ENCODE measurements at places on chromosomes 4 and X. TPM values are rescaled to one million over a fixed set of nuclear protein-coding genes. Genes with fewer than 3 reads are reported as not detected.

C4orf50 gene
- 17.0 TPM for total RNA-seq

HSFX2 gene
- total RNA-seq = 2.0 TPM

PAGE3 gene
- total RNA-seq = not detected

YIPF6 gene
- total RNA-seq = 29.5 TPM

PRDX4 gene
- 37.9 TPM for total RNA-seq

S100G gene
- not detected for total RNA-seq

UGT2B15 gene
- total RNA-seq = not detected

PF4V1 gene
- 2.5 TPM for total RNA-seq

ERCC6L gene
- total RNA-seq = 0.62 TPM

PRRG3 gene
- total RNA-seq = 7.2 TPM

SPANXN4 gene
- not detected for total RNA-seq

ODAM gene
- not detected for total RNA-seq

CDKL2 gene
- total RNA-seq = 59.4 TPM

AVPR2 gene
- not detected for total RNA-seq

TMEM144 gene
- 3.0 TPM for total RNA-seq

NPY5R gene
- total RNA-seq = 30.1 TPM

FAM9C gene
- 0.31 TPM for total RNA-seq

ZNF711 gene
- 127 TPM for total RNA-seq

ERVMER34-1 gene
- total RNA-seq = 1.9 TPM

CXCL10 gene
- 0.78 TPM for total RNA-seq

SLC26A1 gene
- total RNA-seq = 4.2 TPM

DYNLT3 gene
- total RNA-seq = 27.6 TPM

MAEA gene
- total RNA-seq = 27.9 TPM

PARM1 gene
- 8.6 TPM for total RNA-seq

AFF2 gene
- total RNA-seq = 343 TPM

MECP2 gene
- 27.0 TPM for total RNA-seq

MAGEB1 gene
- not detected for total RNA-seq

LSM6 gene
- total RNA-seq = 39.3 TPM

AMTN gene
- not detected for total RNA-seq

CFAP99 gene
- not detected for total RNA-seq

GAGE12H gene
- total RNA-seq = not detected

ITM2A gene
- total RNA-seq = 64.3 TPM

LEF1 gene
- total RNA-seq = 6.9 TPM

SULT1E1 gene
- 8.4 TPM for total RNA-seq

CT83 gene
- not detected for total RNA-seq

KCNE5 gene
- total RNA-seq = 1.9 TPM

ELF2 gene
- 152 TPM for total RNA-seq

MOSPD2 gene
- 15.6 TPM for total RNA-seq

GYPB gene
- total RNA-seq = 3.4 TPM

FGG gene
- 3.1 TPM for total RNA-seq

All from occipital lobe (tissue), 3 donors.